ENCODE measurements at places on chromosomes 7 and 10.

- no peak for DNase-seq
Measured at GRCh38 chr10:397321-398068, 262.2 kb downstream of the ZMYND11 start.

DNA sequence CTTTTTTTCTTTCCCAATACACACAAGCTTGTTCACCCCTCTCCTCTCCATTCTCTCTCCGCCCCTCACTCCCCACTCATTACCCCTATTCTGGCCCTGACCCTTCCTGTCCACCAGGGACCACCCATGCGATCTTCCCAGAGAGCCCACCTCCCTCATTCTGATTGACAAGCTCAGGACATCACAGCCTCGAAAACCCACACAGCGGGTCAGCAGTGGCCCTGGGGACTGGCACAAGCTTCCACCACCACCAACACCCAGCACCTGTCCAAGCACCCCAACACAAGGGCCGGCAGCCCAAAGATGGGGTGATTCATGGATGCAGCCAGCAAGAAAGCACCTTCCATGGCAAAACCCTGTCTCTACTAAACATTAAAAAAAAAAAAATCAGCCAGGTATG, 50.0 kb upstream of the USP6NL start:
- no peak for DNase-seq

DNA sequence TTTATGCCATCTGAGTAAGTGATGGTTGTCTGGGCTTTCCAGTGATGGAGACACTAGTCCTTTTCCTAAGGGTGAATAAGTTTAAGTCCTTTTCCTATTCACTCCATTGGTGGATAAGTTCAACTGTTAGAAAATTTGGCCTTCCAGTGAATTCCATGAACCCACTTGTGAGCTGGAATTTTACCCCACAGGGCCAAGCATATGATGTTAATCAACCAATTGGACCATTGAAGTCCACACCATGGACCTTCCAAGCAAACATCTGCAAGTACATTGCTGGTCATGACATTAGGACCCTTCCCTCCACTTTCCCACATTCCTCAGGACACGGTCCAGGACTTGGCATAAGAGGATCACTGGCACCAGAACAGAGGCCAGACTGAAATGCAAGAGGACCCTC, 381.4 kb downstream of the RPS24 start:
- DNase-seq: no peak

GRCh38 chr10:128069351-128070051, 56.7 kb downstream of the MKI67 start:
- peak; percentile 61 for DNase-seq

DNA sequence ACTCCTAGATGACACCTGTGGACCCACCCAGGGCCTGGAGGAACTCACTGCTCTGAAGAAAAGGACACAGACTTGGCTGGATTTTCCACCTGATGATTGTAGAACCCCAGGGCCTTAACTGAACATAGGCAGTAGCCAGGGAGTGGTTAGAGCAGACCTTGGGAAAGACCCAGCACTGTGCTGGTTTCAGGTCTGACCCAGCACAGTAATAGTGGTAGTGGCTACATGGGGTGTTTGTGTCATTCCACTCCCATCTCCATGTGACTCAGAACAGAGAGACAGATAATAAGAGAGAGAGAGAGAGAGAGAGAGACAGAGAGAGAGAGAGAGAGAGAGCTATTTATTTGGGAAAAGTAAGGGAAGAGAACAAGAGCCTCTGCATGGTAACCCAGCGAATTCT, 239.1 kb upstream of the MEOX2 start:
- DNase-seq: no peak

DNA sequence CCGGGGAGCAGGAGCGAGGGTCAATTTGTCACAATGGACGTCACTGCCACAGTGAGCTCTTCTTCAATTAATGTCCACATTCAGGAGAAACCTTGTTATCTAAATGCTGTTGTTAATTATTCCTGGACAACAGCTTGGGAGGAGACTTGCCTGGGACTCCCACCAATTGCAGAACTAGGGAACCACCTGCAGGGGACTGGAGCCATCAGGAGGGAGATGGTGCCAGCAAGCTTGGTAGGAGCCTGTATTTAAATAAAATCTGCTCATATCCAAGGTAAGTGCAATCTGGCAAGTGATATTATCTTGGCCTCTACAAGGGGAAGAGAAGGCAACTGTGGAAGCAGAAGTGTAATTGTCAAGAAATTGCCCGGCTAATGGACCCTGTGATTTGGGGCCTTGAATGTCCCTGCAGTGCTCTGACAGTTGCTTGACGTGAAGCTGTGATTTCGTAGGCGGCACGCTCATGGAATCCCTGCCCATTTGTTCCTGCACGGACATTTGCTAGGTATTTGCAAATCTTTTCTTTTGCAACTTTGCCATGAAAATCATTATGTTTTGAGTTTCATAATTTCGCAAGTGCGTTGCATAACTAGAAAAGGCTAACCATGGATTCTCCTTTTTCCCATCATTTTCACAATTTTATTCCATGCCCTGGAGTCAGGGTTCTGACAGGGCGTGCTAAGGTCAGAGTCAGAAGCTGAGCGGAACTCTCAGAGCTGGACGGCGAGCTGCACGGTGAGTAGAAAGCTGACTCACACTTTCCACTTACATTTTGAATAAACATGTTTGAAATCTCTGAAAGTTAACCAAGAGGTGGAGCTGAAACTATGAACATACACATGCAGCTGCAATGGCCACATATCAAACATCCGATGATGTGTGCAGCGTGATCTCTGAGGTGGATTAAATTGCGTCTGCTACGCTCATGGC, 84.9 kb upstream of the TCERG1L start:
- no peak for DNase-seq

- DNase-seq: no peak
Measured at GRCh38 chr10:21516242-21517131, 9.0 kb downstream of the SKIDA1 start.

- DNase-seq: no peak
Measured at GRCh38 chr10:129785536-129785981, 178.5 kb downstream of the EBF3 start.

DNA sequence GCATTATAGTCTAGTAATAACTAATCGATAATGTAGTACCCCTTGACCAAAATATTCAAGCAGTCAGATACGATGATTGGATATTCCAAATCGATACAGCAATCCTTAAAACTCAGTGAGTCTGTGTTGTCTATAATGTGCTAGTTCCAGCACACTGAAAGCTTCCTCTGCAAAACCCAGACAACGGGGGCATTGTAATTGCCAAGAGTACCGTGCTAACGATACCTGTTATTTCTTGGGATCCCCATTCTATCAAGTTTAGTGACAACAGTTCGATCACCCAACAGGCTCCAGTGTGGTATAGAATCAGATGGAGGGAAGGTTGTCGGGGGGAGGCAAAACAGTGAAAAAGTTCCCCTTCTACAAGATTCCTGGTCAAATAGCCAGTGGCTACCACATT, 865 bp downstream of the ZNF438 start:
- DNase-seq: no peak

- no peak for DNase-seq
Measured at GRCh38 chr7:101680406-101681145, 51.5 kb upstream of the MYL10 start.

DNA sequence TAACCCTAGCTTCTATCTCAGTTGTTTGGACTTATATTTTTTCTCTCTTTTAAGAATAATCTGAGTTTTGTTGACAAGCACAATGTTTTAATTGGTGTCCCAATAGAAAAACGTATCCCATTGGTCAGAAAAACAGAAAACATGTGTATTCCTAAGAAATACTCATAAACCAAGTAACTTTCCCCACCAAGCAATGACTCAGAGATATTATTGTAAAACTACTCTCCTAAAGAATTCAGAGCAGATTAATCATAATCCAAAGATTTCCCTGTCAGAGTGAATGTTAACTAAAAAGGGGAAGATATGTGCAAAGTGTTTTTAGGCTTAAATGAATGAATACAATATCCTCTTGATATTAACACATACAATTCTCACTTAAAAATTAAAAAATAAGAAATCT, 29.4 kb upstream of the MBL2 start:
- DNase-seq: no peak

- no peak for DNase-seq
Measured at GRCh38 chr10:3755440-3756359, 29.3 kb downstream of the KLF6 start.

DNA sequence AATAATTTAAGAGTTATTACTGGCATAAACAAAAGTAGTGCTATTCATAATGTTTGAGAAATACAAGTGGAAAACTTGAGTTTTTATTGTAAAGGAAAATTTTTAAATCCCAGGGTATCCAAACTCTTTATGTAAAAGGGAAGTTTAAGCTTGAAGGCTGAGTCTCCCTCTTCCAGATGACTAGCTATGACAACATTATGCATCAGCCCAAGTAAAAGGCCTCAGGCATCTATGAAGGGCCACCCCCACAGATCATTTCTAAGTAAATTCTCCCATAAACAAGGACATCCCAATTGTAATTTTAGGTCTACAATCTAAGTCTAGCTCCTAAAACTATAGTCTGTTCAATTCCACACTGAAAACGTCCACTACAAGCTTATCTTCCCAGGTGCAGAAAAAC, 166.2 kb upstream of the STEAP1 start:
- no peak for DNase-seq

DNA sequence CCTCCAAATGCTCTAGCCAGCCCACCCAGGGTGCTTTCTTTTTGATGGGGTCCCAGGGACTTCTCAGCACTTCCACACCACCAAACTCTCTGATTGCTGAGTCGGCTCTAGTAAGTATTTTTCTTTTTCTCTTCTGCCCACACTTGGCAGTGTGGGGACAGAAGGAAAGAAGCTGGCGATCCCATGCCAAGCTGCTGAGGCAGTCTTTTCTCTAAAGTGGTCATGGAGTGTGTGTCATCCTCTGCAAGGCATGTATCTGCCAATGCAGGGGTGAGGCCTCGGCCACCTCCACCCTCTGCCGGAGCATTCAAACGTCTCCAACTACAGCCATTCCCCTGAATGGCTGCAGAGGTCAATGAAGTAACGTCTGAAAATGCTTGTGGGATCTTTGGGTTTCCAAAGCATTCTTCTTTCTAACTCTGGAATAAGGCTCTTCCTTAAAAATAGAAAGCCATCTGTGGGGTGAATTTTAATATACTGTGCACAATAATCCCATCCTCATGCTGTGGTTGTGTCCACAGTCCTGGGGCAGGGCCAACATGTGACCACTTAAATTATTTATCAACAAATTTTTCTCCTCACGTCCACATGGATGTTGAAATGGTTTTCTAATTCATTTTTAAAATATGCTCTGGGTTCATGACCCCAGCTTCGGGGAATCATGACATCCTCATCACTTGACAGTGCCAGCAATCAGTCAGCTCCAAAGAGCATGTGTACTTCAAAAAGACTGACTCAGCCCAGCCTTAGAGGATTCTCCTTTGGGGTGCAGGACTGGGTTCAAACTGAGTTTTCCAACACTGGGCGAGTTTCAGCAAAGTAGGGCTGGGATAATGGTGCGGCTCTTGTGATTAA, 171.3 kb upstream of the ITGB1 start:
- no peak for DNase-seq

DNA sequence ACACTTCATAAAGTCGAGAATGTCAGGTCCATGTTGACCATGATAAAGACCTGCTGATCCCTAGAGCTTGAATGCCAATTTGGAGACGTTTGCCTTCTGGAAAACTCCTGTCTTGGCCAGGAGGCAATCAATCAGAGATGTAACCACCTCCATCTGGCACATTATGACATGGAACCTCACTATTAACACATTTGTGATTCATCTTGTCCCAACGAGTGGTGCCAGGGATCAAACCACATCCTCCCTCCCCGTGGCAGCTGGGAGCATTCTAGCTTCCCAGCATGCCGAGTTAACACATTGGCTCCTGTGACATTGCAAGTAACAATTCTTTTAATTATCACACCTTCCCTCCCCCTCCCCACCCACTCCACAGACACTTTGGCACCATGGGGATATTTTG, 84.0 kb upstream of the PPP1R17 start:
- no peak for DNase-seq

DNA sequence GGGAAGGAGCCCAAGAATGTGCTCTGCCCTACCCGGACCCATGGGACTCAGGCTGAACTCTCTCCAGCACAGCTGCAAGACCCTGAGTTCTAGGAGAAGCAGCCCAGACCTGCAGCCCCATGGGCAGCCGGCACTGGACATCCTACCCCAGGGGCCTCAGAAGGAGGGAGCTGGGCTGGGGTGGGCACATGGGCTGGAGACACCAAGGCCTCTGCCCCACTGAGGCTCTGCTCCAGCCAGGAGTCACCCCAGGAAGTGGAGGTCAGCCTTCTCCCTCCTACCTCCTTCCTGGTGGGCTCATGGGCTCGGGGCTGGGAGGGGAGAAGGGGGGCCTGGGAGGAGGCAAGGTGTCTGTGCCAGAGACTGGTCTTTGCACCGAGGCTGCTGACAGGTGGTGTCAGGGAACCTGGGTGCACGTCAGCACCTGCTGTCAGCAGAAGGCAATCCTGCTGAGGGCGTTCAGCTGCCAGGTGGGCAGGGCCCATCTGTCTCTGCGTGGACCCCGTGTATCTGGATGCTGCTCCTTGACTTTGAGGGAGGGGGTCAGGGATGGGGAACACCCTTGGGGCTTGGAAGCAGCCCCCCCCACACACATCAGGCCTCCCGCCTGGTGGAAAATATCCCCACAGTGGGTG, 95.2 kb downstream of the PDGFA start:
- DNase-seq: no peak

DNA sequence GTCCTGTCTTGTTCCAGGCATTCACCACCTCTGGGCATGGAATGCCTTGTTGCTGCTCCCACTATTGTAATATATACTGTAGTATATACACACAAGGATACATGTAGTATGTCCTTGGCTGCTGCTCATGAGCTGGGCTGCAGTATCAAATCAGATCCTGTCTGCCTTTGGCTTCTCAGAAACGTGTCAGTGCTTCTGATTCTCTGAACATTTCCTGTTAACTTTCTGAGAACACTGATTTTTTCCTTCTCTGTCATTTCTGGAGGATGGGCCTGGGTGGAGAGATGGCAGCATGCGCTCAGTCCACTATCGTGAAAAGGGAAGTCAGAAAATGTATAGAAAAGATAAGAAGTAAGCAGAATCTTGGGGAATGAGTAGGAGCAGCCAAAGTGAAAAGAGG, 12.2 kb downstream of the SFTPA2 start:
- DNase-seq: no peak

DNA sequence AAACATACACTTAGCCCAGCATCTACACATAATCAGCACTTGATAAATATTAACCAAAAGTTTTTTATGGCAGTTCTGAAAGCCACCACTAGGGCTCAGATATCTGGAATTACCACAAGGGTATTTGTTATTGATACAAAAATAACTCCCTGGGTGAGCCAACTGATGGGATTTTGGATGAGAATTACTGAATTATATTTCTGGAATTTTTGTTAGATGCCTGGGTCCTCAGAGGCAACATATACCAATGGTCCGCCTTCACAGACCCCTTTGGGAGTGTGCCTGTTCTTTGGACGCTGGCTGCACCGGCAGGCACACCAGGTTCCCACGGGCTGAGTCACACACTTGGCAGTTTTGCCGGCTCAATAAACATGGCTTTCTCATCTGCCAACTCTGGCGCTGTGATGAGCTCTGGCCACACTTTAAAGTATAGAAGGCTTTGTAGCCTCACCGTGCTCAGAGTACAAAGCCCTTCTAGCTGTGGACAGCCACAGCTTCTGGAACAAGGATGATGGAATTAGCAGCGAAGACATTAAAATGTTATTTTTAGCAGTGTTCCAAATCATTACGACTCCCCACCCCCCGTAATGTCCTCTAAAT, 24.5 kb upstream of the EEPD1 start:
- DNase-seq: no peak
